ENCODE measurements at places on chromosomes 2 and 18. TPM values are rescaled to one million over a fixed set of nuclear protein-coding genes. Genes with fewer than 3 reads are reported as not detected.

DNA sequence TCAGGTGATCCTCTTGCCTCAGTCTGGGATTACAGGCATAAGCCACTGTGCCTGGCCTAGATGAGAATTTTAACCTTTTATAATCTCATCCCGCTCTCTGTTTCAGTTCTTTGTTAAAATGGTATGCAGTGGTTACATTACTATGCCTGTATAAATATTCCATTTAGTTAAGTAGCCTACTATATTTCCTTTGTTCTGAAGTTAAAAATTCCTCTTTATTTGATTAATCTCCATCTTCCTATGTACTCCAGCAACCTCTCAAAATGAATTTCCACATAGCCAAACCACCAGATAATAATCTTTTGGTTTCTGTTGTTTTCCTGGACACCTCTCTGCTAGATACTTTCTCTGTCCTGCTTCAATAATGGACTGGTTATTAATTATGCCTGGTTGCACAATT, 15.8 kb downstream of the RAB10 start:
- DNase-seq, result no peak

DNA sequence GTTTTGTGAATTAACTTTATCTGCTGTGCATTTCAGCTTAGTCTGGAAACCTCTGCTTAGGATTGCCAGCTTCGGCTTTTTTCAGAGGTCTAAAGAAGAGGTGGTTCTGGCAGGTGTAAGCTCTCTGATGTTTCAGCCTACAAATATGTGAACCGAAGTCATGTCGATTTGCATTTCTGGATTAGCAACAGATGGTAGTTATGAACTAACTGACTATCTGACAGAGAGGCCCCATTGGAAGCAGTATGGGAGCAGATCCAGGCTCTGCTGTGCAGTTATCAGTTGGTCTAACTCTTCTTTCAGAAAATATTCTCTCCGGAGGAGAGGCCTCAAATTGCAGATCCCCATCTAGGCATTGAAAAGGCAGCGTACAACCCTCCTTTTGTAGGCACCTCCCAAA, 32.7 kb upstream of the SPRED2 start:
- no peak for DNase-seq

DNA sequence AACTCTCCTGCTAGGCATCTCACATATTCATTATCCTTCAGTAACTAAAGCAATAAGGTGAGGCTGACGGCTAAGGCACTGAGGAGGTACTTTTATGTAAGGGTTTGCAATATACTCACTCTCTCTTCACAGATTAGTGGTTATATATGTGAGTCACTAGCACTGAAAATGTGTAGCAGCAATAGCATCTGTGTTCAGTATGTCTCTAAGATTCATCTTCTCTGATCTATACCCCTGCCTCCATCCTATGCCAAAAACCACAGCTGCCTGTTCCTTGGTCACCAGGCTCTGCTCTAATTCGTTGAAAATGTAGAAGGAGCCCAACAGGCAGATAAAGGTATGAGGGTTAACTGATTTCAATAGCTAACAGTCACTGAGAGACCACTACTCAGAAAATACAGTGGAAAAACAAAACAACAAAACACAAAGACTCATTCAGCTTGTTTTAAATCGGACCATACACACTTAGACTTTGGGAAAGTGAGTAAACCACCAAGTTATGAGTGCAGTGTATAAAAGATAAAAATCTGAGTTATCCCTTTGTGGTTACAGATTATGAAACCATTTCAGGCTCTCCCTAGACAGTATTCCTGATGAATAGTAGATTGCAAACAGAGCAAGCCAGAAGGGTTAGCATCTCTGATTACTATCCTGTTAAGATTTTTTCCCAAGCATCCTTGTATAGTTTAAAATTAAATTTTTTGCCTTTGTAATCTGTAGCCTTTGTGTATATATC, 75.3 kb upstream of the CYP26B1 start:
- peak; percentile 51 for DNase-seq

DNA sequence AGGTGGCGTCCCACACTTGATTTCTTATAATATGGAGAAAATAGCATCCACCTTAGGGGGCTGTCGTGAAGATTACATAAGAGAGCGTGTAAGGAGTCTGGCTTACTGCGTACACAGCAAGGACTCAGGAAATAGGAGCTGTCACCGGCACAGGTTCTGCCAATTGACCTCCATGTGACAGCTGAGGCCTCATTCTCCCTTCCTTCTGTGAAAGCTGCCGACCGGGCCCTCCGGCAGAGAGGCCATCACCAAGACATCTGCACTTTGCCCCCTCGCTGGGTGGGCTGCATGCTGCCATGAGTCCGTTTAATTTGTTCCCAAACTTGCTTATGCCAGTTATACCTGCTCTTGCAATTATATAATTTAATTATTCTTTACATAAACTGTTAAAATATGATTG, 27.7 kb downstream of the HS1BP3 start:
- DNase-seq, result no peak

GRCh38 chr2:74250189-74250631, 51.8 kb downstream of the MTHFD2 start:
- DNase-seq, result no peak

GRCh38 chr2:98849113-98849512, 86.9 kb downstream of the CRACDL start:
- DNase-seq, result no peak

MOGAT1 gene
- not detected for polyA plus RNA-seq

DNA sequence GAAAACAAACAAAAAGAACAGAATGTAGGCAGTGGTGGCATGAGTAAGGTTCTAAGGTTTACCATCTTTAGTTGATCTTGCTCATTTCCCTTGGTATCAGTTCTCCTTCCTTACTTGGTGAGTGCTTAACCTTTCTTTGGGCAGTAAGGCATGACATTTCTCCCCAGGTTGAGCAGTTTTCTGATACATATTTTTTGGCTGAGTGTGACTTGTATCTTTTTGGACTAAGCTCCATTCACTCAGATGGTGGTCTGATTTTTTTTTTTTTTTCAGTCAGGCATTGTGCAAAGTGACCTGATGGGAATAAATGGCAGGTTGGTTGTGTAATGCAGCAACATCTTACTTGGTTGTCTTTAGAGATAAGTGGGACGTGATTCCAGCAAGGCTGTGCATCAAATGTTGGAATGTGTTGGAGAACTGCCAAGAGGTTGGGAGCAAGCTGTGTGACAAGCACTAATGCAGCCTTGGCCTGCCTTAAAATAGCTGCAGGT, 15.1 kb downstream of the SPTBN1 start:
- peak; percentile 23 for DNase-seq

MBD2 gene
- polyA plus RNA-seq, result 31.8 TPM

DNA sequence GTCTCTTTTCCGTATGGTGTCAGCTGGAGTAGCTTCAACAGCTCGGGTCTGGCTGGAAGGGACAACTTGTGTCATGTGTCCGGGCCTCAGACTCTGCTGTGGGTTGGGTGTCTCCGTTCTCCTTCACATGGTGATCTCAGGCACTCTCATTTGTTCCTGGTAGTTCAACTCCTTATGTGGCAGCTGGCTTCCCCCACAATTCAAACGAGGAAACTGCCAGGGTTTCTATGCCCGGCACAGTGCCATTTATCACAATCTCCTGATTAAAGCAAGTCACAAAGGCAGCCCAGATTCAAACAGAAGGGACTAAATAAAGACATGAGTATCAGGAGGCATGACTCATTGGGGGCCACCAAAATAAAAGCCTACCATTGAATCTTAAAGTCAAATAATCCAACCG, 22.7 kb downstream of the MRO start:
- DNase-seq, result no peak

SERPINB3 gene
- polyA plus RNA-seq, result not detected

LIMS2 gene
- 8.7 TPM for polyA plus RNA-seq

DNA sequence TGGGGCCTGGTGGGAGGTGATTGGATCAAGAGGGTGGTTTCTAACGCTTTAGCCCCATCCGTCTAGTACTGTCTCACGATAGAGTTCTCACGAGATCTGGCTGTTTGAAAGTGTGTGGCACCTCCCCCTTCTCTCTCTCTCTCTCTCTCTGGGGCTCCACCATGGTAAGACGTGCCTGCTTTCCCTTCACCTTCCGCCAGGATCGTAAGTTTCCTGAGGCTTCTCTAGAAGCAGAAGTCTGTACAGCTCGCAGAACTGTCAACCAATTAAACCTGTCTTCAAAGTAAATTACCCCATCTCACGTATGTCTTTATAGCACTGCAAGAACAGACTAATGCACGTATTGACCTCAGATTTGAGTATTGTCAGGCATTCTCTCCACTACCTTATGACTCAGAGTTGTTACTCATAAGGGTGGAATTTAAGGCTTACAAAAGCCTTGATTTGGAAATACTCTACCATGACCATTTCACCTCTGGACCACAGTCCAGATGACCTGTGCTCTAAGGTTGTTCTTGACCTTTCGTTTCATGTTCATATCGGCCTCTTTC, 99.5 kb upstream of the AGAP1 start:
- peak; percentile 20 for DNase-seq

ZNF514 gene
- 9.8 TPM for polyA plus RNA-seq

DNA sequence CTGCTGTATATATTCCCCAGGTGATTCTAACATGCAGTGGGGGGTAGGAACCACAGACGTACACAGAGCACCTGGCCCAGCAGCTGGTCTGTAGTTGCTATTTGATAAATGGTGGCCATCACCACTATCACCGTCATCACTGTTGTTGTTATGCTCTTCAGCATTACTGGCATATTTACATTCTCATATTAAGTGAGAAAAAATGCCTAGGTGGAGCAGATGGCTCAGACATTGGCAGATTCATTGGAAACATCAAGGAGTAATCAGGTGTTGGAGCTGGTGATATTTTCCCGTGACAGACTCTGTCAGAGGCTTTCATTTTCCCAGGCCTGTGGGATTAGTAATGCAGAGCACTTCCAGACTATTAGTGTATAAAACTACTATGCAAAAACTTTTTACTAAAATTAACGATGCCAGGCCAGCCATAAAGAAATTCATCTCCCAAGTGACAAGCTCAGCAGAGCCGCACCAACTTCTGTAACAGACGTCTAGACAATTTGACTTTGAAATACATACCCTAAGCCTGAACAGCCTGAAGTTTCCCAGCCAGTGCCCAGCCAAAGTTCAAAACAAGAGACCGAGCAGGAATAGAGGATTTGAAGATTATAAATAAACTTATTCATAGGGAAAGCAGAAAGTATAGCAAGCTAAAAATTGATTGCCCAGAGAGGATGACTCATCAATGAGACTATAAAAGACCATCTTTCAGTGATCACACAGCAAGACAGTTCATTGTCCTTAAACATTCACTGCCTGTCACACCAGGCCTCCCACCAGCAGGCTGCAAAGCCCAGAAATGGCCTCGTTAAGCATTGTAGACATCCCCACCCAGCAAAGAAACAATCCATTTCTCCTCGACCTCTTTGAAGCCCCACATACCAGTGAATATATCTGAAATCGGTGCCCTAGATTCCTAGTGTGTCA, 247.4 kb upstream of the CHAC2 start:
- no peak for DNase-seq

GPR55 gene
- polyA plus RNA-seq, result not detected

HOXD12 gene
- not detected for polyA plus RNA-seq

ELOA2 gene
- polyA plus RNA-seq, result not detected

- DNase-seq, result no peak
Measured at GRCh38 chr18:42429196-42429595, 474.2 kb downstream of the PIK3C3 start.

SLC19A3 gene
- not detected for polyA plus RNA-seq

DNA sequence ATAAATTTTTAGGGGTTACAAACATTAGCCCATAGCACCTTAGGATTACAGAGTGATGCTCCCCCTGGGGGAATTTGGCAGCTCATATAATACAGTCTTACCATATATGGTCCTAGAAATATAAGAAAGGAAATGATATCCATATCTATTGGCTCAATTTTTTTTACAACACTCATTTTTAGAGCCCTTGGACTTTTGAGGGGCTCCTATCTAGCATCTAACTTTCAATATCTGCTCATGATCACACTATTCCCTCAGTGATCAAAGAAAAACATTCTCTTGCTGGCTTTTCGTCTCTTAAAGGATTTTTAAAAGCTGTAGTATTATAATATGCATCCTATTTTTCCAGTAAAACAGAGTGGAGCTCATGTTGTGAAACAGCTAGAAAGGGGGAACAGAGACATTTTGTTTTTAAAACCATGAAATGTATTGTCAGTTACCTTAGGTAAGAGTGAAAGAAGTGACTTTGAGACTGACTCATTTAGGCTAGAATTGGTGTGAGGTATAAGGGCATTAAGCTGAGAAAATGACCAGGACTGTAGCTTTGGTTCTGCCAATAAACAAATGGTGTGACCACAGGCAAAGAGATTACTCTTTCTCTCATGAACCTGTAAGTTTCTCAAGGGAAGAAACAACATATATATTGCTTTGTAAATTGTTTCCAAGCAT, 65.8 kb downstream of the ALPK2 start:
- no peak for DNase-seq

FBLN7 gene
- polyA plus RNA-seq, result 0.22 TPM

GRCh38 chr2:119156105-119156890, 2.3 kb downstream of the C1QL2 start:
- no peak for DNase-seq

GRCh38 chr2:54456362-54456611, 160 bp downstream of the SPTBN1 start:
- no peak for DNase-seq

RNF144A gene
- 0.17 TPM for polyA plus RNA-seq

GRCh38 chr2:161136696-161137324, 23.4 kb upstream of the TANK start:
- DNase-seq, result peak; percentile 13

DNA sequence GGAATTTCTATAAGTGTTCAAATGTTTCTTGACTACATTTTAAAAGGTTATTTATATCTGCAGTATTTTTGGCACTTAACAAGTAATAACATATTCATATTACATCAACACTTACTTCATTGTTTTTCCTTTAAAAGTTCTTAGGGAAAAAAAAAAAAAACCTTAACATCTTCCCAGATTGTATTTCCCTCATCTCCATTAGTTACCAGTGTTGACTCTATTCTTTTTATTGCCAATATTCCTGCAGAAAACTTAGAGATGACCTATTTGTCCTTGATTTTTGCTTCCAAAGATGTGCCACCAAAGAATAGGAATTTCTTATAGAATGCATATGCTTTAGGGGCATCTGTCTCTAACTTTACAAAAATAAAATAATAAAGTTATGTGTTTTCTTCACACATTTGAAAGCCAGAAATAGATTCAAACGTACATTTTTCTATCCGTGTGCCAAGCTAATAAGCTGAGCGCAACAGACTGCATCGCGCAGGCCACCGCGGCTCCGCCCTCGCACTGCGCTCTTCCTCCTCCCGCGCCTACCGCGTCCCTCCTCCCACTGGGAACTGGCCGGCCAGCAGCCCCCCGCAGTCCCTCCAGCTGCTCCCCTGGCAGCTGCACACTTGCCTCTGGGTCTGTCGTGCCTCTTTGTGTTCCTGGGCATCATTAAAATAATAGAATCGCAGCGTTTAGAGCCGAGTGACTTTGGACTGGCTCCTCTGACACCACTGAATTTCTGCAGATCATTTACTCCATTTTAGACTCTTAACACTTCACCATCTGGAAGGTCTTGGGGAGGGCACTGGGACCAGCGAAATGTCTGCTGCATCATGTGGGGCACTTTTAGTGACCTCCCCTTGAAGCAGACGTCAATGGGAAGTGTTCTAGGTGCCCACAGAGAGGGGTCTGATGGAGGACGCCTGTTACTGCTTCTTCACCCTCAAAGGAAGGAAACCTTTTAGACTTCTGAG, 21.2 kb upstream of the NAB1 start:
- DNase-seq, result no peak

MERTK gene
- 0.84 TPM for polyA plus RNA-seq

Data from AG04450 (cell line).